ENCODE measurements at places on chromosomes 5 and 9.
A peak's percentile ranks its signal among the peaks of the same experiment; 100 is the strongest.

DNA sequence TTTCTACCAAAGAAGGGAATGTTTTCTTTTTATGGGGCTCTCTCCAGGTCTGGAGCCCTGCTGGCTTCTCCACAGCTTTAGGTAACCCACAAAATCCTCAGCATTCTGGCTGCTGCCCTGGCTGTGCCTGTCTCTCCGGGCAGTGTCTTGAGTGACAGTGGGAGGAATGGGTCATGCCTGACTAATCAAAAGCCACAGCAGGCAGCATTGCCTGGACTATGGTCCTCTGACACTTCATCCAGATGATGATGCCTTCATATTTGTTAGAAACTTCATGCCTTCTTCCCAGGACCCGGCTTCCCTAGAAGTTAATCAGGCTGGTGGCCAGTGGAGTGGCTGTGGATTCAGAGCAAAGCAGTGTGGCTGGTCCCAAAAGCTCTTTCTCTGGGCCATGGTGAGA, 32.2 kb upstream of the TGFBI start:
- DNase-seq: no peak

DNA sequence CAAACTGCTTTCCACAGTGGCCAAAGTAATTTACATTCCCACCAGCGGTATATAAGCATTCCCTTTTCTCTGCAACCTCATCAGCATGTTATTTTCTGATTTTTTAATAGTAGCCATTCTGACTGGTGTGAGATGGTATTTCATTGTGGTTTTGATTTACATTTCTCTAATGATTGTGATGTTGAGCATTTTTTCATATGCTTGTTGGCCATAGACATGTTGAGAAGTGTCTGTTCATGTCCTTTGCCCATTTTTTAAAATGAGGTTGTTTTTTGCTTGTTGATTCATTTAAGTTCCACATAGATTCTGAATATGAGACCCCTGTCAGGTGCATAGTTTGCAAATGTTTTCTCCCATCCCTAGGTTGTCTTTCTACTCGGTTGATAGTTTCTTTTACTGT, 254.5 kb upstream of the MPDZ start:
- DNase-seq: no peak

DNA sequence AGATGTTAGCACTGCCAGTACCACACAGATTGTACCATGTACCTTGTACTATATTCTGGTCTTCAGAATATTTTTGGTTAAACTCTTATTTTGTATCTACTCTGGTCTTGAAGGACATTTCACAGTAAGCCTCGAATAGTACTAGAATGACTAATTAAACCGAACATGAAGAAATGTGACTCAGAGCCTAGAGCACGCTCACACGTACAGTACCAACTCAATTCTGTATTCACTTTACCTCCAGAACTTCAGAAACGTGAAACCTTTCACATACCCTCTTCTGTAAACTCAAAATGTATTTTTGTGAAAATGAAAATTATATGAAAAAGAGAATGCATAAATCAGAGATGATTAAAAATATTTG, 112.8 kb downstream of the MVB12B start:
- no peak for DNase-seq

DNA sequence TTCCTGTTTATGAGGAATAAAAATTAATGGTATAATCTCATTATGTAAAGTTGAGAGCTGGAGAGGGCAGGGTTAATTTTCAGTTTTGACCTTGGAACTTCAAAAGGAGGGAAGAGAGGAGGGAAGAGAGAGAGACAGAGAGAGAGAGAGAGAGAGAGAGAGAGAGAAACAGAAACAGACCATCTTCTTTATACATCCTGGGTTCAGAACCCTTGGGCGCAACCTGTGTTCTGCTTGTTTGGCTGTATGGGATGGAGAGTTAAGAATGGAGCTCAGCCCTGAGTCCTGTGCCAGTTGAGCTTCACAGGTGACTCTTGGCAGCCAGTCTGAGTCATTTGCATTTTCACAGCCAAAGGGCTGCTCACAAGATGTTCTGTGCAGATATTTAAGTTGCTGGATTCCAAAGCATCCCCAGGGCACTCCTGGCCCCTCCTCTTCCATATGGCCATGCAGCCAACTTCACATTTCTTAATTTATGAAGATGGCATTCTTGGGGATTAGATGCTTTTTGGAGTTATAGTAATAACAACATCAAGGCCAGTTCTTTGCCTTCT, 143.5 kb downstream of the CARTPT start:
- DNase-seq: peak; percentile 63
